ENCODE measurements at places on chromosomes 6 and 20. TPM values are rescaled to one million over a fixed set of nuclear protein-coding genes. Genes with fewer than 3 reads are reported as not detected.

MICA gene
- total RNA-seq: 57.9 TPM

DNA sequence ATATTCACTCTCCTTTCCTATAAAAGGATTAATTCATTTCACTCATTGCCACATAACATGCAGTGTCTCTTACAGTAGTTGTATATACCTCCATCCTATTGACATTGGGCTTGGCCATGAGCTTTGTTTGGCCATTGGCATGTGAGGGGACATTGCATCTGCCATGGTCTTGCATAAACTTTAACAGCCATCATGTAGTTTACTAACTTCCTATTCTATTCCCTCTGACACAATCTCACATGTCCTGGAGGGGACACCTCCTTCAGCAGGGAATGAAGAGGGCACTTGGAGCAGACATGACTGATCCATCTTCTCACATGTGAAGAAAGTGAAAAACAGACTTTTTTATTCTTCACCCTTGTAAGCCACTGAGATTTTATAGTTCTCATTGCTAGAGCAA is 115.5 kb upstream of the MARCKS start:
- DNase-seq: no peak

GRCh38 chr6:56032715-56033260 is 157.4 kb upstream of the BMP5 start:
- no peak for DNase-seq

DNA sequence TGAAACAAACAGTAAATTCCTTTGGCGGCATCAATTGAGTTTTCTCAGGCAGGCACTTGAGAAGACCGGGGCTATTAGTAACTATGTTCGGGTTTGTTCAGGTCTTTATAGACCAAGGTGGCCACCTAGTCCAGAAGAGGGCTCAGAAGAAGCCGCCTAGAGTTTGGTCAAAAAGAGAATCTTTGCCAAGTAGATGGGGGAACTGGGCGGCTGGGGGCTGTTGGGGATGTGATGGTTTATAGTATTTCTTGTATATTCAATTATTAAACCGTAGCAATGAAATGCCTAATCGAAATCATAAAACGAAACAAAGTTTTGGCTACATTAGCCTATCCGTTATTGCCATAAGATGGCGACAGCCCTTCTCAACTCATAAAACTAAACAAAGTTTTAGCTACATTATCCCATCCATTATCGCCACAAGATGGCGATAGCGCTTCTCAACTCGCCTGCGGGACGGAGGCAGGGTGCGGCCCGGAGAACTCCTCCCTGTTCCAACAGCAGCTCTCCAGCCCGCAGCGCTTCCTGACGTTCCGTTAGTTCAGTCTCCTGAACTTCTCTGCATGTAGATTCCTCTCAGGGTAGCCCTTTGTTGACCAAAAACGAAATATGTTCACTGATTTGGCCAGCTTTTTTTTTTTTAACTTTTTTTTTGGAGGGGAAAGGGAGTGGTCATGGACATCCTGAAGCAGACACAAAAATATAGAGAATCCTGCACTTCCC is 120.5 kb upstream of the PRSS16 start:
- DNase-seq: peak; percentile 95

DNA sequence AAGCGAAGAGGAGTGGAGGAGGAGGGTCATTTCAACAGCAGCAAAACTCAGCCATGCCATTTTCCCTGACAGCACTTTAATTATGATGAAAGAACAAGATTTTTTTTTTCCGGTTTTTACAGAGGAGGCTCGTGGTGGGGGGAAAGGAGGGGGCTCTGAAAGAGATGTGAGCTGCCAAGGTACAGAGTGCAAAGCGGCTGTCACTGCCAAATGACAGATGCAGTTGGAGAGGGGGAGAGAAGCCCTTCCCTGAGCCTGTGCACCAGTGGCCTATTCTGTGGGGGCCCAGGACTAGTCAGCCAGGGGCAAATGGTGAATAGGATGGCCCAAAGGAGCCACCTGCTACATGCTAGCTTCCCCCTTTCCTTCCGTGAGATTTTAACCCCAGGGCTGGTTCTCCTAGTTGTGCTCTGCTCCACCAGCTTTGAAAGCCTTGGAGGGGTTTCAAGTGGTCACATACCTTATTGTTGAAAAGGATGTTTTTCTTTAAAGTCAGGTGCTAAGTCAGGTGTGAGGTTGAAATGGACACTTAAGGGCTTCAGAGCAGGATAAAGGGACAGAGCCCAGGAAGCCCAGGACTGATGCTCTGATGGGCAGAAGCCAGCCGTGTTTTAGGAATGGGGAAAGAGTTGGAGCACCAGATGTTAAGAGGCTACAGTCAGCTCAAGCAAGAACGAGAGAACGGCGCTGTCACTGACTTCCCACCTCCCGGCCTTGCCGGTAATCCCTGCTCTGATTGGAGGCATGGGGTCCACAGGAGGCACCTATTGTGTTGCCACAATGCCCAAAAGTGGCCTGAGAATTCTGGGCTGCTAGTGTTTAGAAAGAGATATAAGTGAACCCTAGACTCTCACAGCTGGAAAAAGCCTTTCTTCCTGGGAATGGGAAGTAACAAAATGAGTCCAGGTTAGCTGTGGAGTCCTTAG is 24.8 kb downstream of the GNAS start:
- no peak for DNase-seq

GRCh38 chr6:130632277-130632676 is 194.9 kb upstream of the SMLR1 start:
- no peak for DNase-seq

TMEM200A gene
- 0.34 TPM for total RNA-seq

GRCh38 chr6:155023717-155024116 is 28.6 kb downstream of the TIAM2 start:
- DNase-seq: no peak

CRIP3 gene
- 0.34 TPM for total RNA-seq

- DNase-seq: peak; percentile 89
These were observed 23.9 kb downstream of the EDN1 start for GRCh38 chr6:12313992-12314589.
